Mesenchymal stem cell (in vitro differentiated cells and primary cell): ENCODE measurements at places on chromosomes 3 and 15.

DNA sequence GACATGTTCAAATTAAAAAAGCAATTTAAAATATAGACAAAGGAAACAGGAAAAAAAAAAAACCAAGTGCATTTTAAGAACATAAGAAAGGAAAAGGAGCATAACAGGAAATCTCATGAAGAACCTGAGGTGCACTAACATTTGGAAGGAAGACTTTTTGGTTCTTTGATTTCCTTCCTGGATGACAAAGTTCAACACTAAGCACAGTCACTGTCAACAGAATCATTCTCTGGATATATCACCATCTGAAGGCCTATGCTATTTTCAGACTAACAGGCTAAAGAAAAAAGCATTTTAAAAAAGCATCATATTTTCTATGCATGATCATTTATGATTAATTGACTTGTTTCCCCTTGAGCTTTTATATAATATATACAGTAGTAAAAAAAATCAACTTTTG, 349.6 kb downstream of the PLCL2 start:
- no peaks in the 10 kb centered on the region for H3K36me3 ChIP-seq
- H3K4me3 ChIP-seq, result no peak overlapping the region
- no peaks in the 10 kb centered on the region for H3K4me1 ChIP-seq
- H3K27me3 ChIP-seq, result no peaks in the 10 kb centered on the region
- no peak overlapping the region for H3K27ac ChIP-seq
- no peak for DNase-seq

DNA sequence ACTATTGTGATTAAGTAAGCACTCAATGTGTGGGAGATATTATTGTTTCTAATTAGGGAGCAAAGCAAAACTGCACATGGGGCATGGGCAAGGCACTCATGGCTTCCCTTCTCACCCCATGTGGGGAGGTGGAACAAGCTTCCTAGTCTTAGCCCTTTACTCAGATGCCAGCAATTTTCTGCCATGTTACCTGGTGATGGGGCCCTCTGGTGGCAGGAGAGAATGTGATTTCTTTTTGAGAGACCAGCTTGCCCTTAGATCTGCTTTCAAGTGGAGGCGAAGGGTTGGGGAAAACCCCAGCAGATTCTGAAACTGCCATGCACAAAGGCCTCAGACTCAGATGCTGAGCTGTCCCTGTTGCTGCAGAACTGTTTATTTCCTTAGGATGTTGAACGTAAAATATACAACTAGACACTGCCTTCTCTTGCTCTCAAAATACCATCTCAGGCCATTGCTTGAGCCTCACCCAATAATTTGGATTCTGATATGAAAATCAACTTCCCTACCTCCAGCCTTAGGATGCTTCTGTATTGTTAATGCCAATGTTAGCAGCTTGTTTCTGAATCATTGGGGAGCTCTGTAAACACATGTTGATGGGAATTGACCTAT, 130.2 kb upstream of the TPRG1 start:
- H3K4me1 ChIP-seq, result no peaks in the 10 kb centered on the region
- H3K36me3 ChIP-seq, result no peaks in the 10 kb centered on the region
- H3K4me3 ChIP-seq, result no peak overlapping the region
- no peaks in the 10 kb centered on the region for H3K27me3 ChIP-seq
- H3K27ac ChIP-seq, result no peak overlapping the region
- peak; percentile 53 for DNase-seq

DNA sequence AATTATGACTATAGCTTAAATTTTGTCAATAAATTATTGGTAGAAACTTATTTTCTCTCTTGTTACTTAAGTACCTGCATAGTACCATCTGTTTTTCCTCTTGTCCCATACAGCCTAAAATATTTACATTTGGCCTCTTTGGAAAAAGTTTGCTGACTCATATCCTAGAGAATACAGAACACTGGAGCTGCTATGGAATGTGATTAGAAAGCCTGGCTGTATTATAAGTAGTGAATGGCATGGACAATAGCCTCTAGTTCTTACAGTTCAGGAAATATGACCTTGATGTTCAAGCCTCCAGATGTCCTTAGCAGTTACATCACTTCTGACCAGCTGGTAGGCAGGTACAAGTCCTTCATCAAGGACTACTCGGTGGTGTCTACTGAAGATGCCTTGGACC, 28.3 kb downstream of the ST8SIA2 start:
- DNase-seq, result peak; percentile 42
- H3K27ac ChIP-seq, result no peak overlapping the region
- H3K36me3 ChIP-seq, result no peaks in the 10 kb centered on the region
- no peak overlapping the region for H3K4me3 ChIP-seq

- peaks cover 2% of the 10 kb centered on the region for H3K4me1 ChIP-seq
- H3K36me3 ChIP-seq, result peaks cover 21% of the 10 kb centered on the region
- H3K4me3 ChIP-seq, result no peak overlapping the region
- H3K27ac ChIP-seq, result no peak overlapping the region
- no peaks in the 10 kb centered on the region for H3K27me3 ChIP-seq
These were observed 175.9 kb downstream of the PDZRN3 start for GRCh38 chr3:73448761-73449301.

- H3K27ac ChIP-seq, result peak within 1 kb of the TSS; percentile 8
- no peak within 1 kb of the TSS for H3K4me3 ChIP-seq
- H3K36me3 ChIP-seq, result no peaks in the 10 kb centered on the region
- peaks cover 4% of the 10 kb centered on the region for H3K27me3 ChIP-seq
- no peak for DNase-seq
These were observed at the start of gene LRRC31 for GRCh38 chr3:169869484-169870220. Gene LRRC31 (minus strand): TSS chr3:169869935. CDS start chr3:169869807, 128 bp downstream.

DNA sequence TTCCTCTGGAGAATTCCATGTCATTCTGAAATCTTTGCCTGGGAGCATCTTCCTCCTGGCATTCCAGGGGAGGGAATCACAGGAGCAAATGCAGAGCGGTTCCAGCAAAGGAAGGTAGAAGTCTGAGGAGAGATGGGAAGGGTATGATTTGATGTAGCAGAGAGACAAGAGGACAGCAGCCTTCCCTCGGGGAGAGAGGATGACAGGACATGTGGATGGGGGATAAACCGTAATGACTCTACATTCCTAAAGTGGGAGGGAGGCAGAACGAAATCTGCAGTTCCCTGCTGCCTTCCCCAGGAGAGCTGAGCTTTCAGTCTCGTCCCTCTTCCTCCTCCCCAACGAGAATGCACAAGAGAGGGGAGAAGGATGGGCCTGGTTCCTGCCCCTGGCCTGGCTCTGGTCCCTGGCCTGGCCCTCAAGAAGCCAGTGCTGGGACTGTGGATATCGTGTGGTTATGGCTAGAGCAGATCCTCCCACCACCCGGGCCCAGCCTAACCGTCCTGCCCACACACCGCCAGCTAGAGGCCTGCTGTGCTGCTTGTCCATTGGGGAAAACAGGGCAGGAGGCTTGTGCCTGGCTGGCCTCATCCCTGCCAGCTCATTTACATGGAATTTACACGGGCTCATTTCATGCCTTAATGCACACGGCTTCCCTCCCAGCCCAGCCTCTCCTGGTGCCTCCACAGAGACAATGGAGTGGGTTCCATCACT, 26.6 kb downstream of the SEMA7A start:
- H3K36me3 ChIP-seq, result peaks cover 40% of the 10 kb centered on the region
- H3K27me3 ChIP-seq, result no peaks in the 10 kb centered on the region
- H3K4me3 ChIP-seq, result no peak overlapping the region
- DNase-seq, result peak; percentile 78

DNA sequence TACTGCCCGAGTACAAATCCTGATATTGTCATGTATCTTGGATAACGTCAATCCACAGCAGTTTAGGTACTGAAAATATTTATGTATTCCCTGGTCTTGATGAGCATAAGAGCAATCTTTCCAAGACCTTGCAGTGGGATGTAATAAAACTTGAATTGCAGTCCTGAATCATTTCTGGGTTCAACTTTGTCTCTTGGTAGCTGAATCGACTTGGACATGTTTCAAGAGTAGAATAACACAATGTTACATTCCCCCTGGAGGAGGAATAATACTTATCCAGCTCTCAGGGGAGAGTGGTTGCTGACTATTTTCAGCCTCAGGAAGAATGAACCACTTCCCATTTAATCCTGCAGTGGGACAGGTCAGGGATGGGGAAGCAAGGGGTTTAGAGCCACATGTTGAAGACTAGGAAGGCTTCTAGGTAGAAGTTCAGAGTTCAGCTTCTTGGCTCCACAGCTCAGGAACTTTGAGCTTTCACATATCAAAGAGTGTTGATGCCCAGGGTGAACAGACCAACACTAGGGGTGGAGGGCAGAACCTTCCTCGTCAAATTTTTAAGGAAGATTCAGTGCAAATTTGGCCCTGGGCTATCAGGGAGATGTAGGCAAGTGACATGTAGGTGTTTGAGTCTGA, 43.4 kb upstream of the GPD1L start:
- no peaks in the 10 kb centered on the region for H3K4me1 ChIP-seq
- no peak overlapping the region for H3K27ac ChIP-seq
- no peaks in the 10 kb centered on the region for H3K36me3 ChIP-seq
- DNase-seq, result no peak
- H3K27me3 ChIP-seq, result peaks cover 4% of the 10 kb centered on the region
- H3K4me3 ChIP-seq, result no peak overlapping the region

DNA sequence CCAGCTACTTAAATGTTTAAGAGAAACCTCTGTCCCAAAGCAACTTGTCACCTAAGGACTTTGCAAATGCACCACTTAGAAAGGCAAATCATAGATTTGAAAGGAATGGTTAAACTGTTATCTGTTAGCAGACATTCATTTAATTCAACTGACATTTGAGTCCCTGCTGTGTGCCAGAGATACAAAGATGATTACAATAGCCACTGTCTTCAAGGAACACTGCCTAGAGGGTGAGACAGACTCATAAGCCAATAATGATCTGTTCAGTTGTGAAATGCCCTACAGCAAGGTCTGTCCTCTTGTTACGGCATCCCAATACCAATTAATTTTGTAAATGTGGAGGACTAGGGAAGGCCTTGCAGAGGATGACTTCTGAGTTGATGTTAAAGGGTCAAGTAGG, 113.1 kb downstream of the ATG7 start:
- peak overlapping the region; percentile 44 for H3K27ac ChIP-seq
- no peak overlapping the region for H3K4me3 ChIP-seq
- H3K27me3 ChIP-seq, result no peaks in the 10 kb centered on the region
- DNase-seq, result no peak
- peaks cover 2% of the 10 kb centered on the region for H3K4me1 ChIP-seq

GRCh38 chr15:67124911-67125588, 59.6 kb downstream of the SMAD3 start:
- H3K27ac ChIP-seq, result peak overlapping the region; percentile 69
- no peak overlapping the region for H3K4me3 ChIP-seq
- no peaks in the 10 kb centered on the region for H3K36me3 ChIP-seq
- no peak for DNase-seq

DNA sequence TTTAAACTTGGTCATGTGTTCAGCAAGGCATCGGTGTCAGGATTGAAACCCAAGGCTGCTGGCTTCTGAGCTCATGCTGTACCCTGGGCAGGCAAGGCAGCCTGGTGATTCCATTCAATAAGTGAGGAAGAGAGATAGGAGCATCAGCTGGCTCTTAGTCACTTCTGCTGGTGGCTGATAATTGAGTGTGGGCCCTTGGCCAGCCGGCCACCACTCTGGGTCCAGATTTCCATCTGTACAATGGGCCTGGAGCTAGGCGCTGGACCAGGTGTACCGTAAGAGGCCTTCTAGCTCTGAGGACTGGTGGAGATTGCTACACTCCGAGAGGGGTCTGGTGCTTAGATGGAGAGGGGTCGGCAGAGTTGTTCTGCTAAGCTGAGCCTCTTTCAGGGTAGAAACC, 4.3 kb downstream of the CD276 start:
- H3K4me3 ChIP-seq, result no peak overlapping the region
- DNase-seq, result peak; percentile 68
- H3K27ac ChIP-seq, result no peak overlapping the region
- peaks cover 23% of the 10 kb centered on the region for H3K36me3 ChIP-seq
- H3K4me1 ChIP-seq, result peaks cover 43% of the 10 kb centered on the region
- H3K27me3 ChIP-seq, result no peaks in the 10 kb centered on the region

- H3K4me1 ChIP-seq, result no peaks in the 10 kb centered on the region
- H3K4me3 ChIP-seq, result no peak overlapping the region
- H3K27ac ChIP-seq, result no peak overlapping the region
- no peaks in the 10 kb centered on the region for H3K36me3 ChIP-seq
These were observed 131.2 kb downstream of the RAP2B start for GRCh38 chr3:153293265-153293664.

GRCh38 chr15:77094397-77095030, 23.6 kb upstream of the TSPAN3 start:
- no peak overlapping the region for H3K27ac ChIP-seq
- no peak overlapping the region for H3K4me3 ChIP-seq
- no peaks in the 10 kb centered on the region for H3K27me3 ChIP-seq
- no peak for DNase-seq
- H3K4me1 ChIP-seq, result peaks cover 1% of the 10 kb centered on the region
- peaks cover 3% of the 10 kb centered on the region for H3K36me3 ChIP-seq

- H3K36me3 ChIP-seq, result peaks cover 70% of the 10 kb centered on the region
- no peak overlapping the region for H3K4me3 ChIP-seq
- H3K27ac ChIP-seq, result no peak overlapping the region
- no peaks in the 10 kb centered on the region for H3K27me3 ChIP-seq
These were observed 36.2 kb downstream of the CDCP1 start for GRCh38 chr3:45109771-45110508.

DNA sequence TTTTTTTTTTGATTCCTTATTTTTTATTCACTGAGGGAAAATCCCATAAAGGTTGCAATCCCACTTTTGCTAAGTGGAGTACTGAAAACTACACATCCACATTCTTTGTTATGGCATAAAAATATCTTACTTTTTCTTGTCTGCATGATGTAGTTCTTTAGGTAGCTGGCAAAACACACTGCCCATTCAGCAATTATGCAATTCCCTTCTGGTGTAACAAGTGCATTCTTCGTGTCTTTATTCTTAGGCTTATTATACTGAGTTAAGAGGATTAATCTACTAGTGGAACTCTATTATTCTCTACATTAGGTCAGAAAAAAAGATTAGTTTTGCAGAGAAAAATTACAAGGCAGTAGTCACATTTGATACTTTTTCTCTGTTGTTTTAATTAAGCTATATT, 403.8 kb upstream of the GBE1 start:
- H3K4me3 ChIP-seq, result no peak overlapping the region
- no peaks in the 10 kb centered on the region for H3K36me3 ChIP-seq
- no peak for DNase-seq
- H3K27ac ChIP-seq, result no peak overlapping the region
- H3K27me3 ChIP-seq, result no peaks in the 10 kb centered on the region

DNA sequence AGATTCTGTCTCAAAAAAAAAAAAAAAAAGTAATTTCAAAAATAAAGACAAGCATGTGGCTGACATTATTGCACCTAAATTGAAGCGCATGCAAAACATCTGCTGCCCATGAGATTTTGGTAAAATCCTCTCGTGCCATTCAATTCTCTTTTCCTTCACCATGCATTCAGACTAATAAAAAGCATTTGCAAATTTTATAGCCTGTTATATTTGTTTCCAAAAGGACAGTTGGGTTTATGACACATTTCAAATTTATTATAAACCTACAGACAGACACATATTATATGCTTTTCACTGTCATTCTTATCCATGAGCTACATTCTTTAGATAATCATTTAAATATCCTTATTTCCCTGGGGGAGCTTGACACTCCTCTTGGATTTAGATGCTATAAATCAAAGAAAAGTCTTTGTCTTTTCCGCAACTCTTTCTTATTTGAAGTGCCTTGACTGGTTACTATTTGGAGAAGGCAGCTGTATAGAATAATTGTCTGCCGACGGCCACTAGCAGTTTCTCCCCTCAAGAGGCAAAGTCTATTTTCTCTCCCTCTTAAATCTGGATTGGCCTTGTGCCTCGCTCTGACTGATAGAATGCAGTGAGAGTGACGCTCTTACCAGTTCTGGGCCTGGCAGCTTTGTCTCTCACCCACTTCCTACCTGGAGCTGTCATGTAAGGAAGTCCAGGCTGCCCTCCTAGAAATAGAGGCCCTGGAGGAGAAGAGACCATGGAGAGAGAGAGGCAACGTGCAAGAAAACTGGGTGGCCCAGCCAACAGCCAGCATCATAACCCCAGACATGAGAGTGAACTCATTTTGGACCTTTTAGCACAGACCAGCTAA, 6.8 kb upstream of the LRIG1 start:
- no peaks in the 10 kb centered on the region for H3K27me3 ChIP-seq
- no peak overlapping the region for H3K27ac ChIP-seq
- H3K4me1 ChIP-seq, result peaks cover 9% of the 10 kb centered on the region
- no peak for DNase-seq
- H3K4me3 ChIP-seq, result no peak overlapping the region
